ENCODE measurements at places on chromosomes 2 and 18. TPM values are rescaled to one million over a fixed set of nuclear protein-coding genes. Genes with fewer than 3 reads are reported as not detected.

- DNase-seq = no peak
Observed at GRCh38 chr18:45014047-45014501, 333.4 kb downstream of the SETBP1 start.

Gene ACOXL
- not detected for polyA plus RNA-seq

Gene TMEM200C
- not detected for polyA plus RNA-seq

Gene NCOA1
- 27.2 TPM for polyA plus RNA-seq

GRCh38 chr2:230542751-230543150 is 126.8 kb downstream of the SP100 start:
- DNase-seq = no peak

Gene MBP
- polyA plus RNA-seq = 89.2 TPM

DNA sequence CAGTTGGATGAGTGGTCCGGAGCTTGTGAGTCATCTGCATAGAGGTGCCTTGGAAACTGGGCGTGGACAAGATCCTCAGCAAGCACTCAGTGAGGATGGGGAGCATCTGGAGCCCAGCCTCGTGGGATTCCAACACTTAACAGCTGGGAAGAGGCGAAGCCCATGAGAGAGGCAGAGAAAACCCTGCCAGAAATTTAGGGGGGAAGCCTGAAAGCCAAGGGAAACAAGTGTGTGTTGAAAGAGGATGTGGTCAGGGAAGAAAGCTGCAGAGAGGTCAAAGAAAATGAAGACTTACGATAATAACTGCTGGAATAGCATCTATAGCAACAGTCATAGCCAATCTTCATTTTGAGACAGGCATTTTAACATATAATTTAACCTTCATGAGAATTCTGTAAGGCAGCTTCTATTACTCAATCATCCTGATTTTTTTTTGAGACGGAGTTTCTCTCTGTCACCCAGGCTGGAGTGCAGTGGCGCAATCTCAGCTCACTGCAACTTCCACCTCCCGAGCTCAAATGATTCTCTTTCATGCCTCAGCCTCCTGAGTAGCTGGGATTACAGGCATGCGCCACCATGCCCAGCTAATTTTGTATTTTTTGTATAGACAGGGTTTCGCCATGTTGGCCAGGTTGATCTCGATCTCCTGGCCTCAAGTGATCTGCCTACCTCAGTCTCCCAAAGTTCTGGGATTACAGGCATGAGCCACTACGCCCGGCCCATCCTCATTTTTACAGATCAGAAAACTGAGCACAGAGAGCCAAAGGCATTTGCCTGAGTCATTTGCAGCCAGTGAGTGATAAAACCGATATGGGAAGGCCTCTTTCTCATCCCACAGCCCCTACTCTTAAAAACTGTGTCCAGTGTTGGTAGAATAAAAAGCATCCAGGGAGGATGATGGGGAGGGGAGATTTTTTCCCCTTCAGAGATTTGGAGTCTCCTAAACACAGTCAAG is 214.4 kb upstream of the EPAS1 start:
- no peak for DNase-seq

GRCh38 chr2:230619491-230619890 is 93.2 kb upstream of the CAB39 start:
- no peak for DNase-seq

DNA sequence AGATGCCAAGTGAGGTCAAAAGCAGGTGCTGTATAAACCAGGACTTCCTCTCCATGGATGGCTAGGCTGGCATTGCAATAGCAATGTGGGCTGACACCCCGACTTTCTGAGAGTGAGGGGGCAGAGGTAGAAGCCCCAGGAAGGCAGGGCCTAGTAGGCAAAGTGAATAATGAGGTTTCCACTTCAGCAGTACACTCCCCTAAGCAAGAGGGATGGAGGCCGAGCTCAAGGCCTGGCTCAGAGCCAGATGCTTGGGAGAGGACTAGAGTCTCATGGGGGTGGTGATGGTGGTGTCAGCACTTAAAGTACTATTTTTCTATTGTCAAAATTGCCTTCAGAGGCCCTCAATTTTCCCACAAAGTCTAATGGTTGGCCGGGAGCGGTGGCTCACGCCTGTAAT is 41.6 kb upstream of the HK2 start:
- no peak for DNase-seq

DNA sequence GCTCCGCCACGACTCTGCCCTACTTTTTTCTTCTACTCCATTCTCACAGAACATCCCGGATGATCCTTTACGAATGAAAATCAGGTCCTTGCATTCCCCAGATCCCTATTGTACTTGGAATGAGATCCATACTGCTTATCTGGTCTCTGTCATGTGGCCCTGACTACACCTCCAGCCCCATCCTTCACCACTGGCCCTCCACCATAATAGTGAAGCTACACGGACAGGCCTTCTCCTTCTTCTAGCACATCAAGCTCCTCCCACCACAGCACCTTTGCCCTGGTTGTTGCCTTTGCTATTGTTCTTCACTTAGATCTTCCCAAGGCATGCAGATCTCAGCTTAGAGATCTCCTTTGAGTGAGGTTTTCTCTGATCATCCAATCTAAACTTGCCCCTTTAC is 20.1 kb upstream of the RMDN2 start:
- DNase-seq = no peak

Gene RGPD4
- polyA plus RNA-seq = not detected

DNA sequence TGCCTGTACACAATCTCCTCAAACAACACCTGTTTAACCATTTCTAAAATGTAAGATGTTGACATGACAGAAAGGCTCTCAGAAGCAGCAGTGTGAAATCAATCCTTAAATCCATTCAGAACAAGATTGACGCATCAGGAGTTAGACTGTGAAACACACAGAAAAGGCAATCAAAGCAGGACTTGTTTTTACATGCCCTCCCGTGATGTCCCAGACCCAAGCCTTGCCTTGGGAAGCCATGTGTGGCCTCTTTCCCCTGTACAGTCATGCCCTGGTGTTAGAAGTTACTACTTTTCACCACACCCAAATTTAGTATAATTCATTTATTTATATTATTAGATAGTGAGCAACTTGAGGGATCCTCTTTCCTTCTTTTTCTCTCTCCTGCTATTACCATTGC is 115.7 kb downstream of the NCKAP5 start:
- no peak for DNase-seq

- no peak for DNase-seq
Observed at GRCh38 chr2:199940373-199940772, 14.9 kb downstream of the TYW5 start.

DNA sequence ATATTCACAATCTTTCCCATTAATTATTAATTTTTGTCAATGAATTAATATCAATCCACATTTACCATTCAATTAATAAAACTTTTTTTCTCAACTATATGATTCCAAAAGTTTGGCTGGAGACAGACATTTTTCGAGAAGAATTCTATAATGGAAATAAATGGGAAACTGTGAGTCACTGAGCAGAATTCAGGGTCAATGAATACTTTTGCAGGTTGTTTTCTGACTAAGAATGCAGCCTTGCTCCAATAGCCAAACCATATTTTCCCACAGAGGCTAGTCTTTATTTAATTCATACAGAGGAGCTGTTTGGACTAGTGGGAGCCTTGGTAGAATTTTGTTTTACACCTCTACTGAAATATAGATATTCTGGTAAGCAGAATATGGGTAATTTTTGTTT is 82.3 kb downstream of the ARHGAP28 start:
- DNase-seq = no peak

GRCh38 chr2:177295484-177295883 is 31.0 kb upstream of the NFE2L2 start:
- no peak for DNase-seq

Gene SEPTIN2
- 143 TPM for polyA plus RNA-seq

DNA sequence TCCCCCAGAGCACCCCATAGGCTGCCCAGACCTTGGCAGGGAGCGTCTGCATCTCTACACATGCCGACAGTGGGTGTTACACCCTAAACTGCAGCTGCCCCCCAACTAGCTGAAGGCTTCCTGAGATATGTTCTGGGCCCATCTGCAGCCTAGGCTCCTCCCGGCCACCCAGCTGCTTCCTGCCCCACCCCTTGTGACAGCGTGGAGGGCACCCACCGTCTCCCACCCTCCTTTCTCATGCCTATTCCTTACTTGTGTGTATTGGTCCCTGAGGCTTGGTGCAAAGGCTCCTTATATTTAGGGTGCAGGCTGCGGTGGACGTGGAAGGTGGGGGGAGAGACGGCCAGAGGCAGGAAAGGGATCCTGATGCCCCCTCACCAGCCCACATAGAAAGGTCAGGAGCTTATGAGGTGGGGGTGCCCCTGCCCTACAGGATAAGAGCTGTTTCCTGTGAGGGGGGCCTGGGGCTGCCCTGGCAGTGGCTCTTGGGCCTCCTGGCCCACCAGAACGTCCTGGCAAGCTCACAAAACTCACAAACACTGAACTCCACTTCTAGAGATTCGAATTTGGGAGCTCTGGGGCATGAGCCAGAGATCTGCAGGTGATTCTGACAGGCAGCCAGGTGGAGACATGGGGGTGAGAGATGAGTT is 7.3 kb upstream of the PROM2 start:
- no peak for DNase-seq

GRCh38 chr2:168241208-168241607 is 6.2 kb downstream of the STK39 start:
- DNase-seq = no peak

Gene CCDC68
- polyA plus RNA-seq = not detected

DNA sequence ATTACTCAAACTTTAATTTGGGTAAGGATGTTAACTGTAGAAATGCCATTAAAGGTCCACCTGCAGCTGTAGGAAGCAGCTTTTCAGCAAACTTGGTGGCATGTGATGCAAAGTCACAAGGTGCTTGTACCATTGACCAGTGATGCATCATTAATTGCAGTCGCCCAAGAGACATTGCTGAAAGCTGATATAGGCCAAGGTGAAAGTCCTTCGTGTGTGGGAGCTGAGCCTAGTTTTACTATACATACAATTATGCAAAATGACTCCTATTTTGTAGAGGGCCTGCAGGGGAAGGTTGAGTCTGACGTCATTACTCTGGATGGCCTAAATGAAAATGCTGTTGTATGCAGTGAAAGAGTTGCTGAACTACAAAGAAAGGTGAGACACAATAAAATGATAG is 40.5 kb downstream of the ALMS1 start:
- no peak for DNase-seq

Gene CNTNAP5
- polyA plus RNA-seq = not detected

GRCh38 chr18:45104049-45104395 is 423.3 kb downstream of the SETBP1 start:
- DNase-seq = no peak

DNA sequence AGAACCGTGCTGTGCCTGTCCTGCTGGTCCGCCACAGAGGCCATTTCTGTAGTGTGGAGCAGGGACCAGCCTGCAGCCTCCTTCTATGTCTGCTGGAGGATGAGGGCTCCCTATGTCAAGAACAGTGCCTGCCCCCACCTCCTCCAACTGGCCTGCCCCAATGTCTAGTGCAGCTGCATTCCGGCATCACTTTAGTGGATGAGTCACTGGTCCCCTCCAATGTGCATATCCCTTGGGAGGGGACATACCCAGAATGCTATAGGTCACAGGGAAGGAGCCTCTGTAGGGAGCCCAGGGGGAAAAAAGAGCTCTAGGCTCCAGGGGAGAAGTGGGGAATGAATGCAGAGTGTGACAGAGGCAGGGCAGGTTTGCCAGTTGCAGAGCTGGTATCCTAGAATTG is 219.6 kb downstream of the CELF4 start:
- DNase-seq = no peak

DNA sequence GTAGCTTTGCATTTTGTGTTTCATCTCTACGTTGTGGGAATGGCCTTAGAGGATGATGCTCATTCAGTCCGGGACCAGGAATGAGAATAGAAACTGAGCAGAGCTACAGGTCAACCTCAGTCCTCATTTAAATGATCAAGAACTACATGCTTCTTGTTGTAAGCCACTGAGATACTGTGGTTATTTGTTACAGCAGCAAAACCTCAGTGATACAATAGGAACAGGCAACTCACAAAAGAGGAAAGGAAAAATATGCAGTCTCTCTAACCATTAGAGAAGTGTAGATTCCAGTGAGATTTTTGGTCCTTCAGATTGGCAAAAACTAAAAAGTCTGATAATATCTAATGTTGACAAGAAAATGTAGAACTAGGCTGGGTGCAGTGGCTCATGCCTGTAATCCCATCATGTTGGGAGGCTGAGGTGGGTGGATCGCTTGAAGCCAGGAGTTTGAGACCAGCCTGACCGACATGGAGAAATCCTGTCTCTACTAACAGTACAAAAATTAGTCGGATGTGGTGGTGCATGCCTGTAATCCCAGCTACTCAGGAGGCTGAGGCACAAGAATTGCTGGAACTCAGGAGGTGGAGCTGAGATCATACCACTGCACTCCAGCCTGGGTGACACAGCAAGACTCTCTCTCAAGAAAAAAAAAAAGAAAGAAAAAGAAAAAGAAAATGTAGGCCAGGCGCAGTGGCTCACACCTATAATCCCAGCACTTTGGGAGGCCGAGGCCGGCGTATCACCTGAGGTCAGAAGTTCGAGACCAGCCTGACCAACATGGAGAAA is 13.3 kb downstream of the CHCHD5 start:
- DNase-seq = no peak
